ENCODE measurements at places on chromosomes 13 and 19. TPM values are rescaled to one million over a fixed set of nuclear protein-coding genes. Genes with fewer than 3 reads are reported as not detected.

The ZNF534 gene
- 0.66 TPM for total RNA-seq

The CEACAM20 gene
- not detected for total RNA-seq

The MBD3L3 gene
- total RNA-seq: not detected

The FOSB gene
- total RNA-seq: 11.5 TPM

The ETV2 gene
- not detected for total RNA-seq

The CEACAM5 gene
- total RNA-seq: 0.49 TPM

The UNC13A gene
- 18.1 TPM for total RNA-seq
